Esophagus squamous epithelium (tissue), 5 donors: ENCODE measurements at places on chromosomes 1 and 21.

- no peak overlapping the region for H3K27ac ChIP-seq
- no peaks in the 10 kb centered on the region for H3K27me3 ChIP-seq
- no peak for DNase-seq
These were observed 352.3 kb upstream of the FMN2 start for GRCh38 chr1:239739375-239739774.

- DNase-seq = no peak
- peaks cover 99% of the 10 kb centered on the region for H3K4me1 ChIP-seq
- peak overlapping the region; percentile 86 for H3K27ac ChIP-seq
- no peaks in the 10 kb centered on the region for H3K27me3 ChIP-seq
- H3K4me3 ChIP-seq = no peak overlapping the region
These were observed 36.8 kb upstream of the PPP1R15B start for GRCh38 chr1:204448344-204448964.

- no peak overlapping the region for H3K4me3 ChIP-seq
- H3K27me3 ChIP-seq = no peaks in the 10 kb centered on the region
- H3K4me1 ChIP-seq = no peaks in the 10 kb centered on the region
- no peak overlapping the region for H3K27ac ChIP-seq
These were observed 260.6 kb downstream of the CACNA1E start for GRCh38 chr1:181743878-181744312.

- no peaks in the 10 kb centered on the region for H3K27me3 ChIP-seq
- H3K4me1 ChIP-seq = peaks cover 24% of the 10 kb centered on the region
- no peaks in the 10 kb centered on the region for H3K36me3 ChIP-seq
- H3K27ac ChIP-seq = no peak overlapping the region
- DNase-seq = no peak
These were observed 23.1 kb downstream of the TP73 start for GRCh38 chr1:3675436-3675835.

- no peaks in the 10 kb centered on the region for H3K36me3 ChIP-seq
- no peak for DNase-seq
- no peak overlapping the region for H3K4me3 ChIP-seq
- H3K4me1 ChIP-seq = no peaks in the 10 kb centered on the region
- no peak overlapping the region for H3K27ac ChIP-seq
These were observed 34.4 kb downstream of the GLUL start for GRCh38 chr1:182357171-182357570.
